Gastrocnemius medialis (tissue), 4 donors: ENCODE measurements at places on chromosomes 11 and 22. TPM values are rescaled to one million over a fixed set of nuclear protein-coding genes. Genes with fewer than 3 reads are reported as not detected.

- DNase-seq = no peak
Measured at GRCh38 chr11:79400717-79401330, 40.0 kb downstream of the TENM4 start.

The HTR3A gene
- total RNA-seq = not detected

GRCh38 chr11:14262271-14262846 is 96.6 kb downstream of the RRAS2 start:
- no peak for DNase-seq

The OOSP1 gene
- total RNA-seq = not detected

- DNase-seq = no peak
Measured at GRCh38 chr11:126638648-126639047, 283.2 kb downstream of the ST3GAL4 start.

The ANAPC15 gene
- 31.6 TPM for total RNA-seq

The NRXN2 gene
- total RNA-seq = 0.85 TPM

DNA sequence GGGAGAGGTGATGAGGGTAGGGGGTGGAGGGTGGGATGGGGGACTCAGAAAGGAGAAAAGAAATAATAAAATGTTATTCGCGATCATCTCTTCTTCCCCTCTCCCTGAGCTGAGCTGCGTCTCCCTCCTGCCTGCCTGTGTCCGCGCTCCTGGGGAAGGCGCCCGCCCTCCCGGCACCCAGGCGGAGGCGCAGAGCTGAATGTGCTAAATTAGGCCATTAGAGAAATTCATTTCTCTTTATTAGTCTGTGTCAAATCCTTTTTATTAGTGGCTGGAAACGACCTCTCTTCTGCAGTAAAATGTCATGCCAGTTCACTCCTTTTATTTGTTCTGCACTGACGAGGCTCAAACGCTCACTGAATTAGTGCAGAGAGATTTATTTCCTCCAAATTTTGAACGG is 116.1 kb downstream of the FEZ1 start:
- no peak for DNase-seq

GRCh38 chr11:95792200-95792599 is 1.9 kb downstream of the CEP57 start:
- DNase-seq = no peak

DNA sequence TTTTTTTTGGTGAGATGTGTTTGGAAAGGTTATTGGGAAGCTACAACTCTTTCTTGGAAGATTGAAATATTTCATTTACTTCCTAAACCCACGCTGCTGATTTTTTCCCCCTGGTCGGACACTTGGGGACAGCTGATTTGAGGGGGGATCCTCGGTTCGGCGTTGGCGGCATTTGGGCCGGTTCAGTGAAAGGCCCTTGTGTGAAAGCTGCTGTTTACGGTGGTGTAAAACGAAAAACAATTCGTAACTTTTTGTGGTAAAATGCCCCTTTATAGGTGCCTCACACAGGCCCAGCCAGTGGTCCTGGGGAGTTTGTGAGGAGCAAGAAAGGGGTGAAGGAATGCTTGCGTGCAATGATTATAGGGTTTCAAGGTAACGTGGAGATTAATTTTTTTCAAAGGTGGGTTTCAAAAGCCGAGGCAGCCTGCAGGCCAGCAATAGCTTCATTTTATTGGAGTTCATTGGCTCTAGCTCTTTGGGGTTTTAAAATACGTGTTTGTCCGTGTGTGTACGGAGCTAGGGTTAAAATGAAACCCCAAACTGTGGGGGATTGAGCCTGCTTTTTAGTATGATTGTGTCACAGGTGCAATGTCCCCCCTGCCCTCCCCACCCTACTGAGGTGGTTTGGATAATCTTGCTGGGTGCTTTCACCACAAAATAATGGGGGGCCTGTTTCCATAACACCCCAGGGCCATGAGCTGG is 77.2 kb upstream of the PPARA start:
- DNase-seq = no peak

The USH1C gene
- not detected for total RNA-seq

DNA sequence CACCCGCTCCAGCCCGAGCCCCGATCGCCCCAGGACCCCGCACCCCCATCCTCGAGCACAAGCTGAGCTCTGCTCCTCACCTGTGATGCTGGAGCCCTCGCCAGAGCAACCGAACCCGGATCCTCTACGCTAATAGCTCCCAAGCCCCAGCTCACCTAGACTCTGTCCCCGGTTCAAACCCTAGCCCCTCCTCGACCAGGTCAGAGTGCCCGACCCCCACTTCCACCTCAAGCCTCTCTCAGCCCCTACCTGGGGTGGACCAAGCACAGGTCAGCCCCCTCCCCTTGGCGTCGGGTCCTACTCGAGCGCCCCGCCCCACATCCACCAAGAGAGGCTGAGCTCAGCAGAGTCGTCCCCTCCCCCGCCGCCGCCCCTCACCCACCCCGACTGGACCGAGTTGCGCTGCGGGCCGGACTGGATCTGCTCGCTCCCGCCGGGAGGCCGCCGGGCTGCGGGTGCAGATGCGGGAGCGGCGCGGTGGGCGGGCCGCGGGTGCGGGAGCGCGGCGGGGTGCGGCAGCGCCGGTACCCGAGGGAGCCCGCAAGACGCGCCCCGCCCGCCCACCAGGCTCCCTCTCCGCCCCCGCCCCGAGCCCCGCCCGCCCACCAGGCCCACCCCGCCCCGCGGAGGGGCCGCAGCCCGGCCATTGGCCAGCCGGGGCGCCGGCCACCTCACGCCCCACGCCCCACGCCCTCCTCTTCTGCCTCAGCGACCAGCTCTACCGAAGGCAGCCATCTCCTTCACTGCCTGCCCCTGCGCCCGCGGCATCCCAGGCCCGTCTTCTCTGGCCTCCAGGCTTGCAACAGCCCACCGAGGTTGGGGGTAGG is 577 bp upstream of the DKK3 start:
- no peak for DNase-seq

- DNase-seq = peak; percentile 73
Measured at GRCh38 chr11:118109231-118109630, 22.5 kb upstream of the SMIM35 start.

The IGLL1 gene
- total RNA-seq = not detected

GRCh38 chr11:24286238-24286637 is 210.6 kb upstream of the LUZP2 start:
- DNase-seq = no peak

DNA sequence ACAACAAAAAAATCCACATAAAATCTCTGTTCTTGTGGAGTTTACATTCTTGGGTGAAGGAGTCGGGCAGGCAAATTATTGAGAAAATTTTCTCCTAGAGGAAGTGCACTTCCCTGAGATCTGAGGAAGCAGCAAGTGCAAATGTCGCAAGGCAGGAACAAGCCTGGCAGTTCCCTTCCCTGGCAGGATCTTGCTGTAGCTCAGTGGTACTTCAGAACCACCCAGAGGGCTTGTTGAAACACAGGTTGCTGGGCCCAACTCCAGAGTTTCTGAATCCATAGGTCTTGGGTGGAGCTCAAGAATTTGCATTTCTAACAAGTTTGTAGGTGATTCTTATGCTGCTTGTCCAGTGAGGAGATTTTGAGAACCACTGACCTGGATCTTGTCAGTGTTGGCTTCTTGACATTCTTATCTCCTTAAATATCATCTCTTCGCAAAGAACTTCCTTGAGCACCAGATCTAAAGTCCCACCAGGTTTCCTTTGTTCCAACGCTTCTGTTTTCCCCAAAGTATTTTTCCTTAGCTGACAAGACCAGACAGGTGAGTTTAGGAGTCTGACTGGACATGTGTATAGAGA is 9.6 kb downstream of the QSER1 start:
- DNase-seq = no peak

The CNGA4 gene
- not detected for total RNA-seq

- DNase-seq = no peak
Measured at GRCh38 chr11:34798985-34799384, 117.2 kb downstream of the APIP start.

The ARHGEF17 gene
- 16.9 TPM for total RNA-seq

The PKP3 gene
- total RNA-seq = not detected

GRCh38 chr22:32555581-32555980 is 81.0 kb downstream of the FBXO7 start:
- no peak for DNase-seq

The SEC14L6 gene
- total RNA-seq = not detected

GRCh38 chr11:45290586-45290985 is 4.4 kb upstream of the SYT13 start:
- DNase-seq = no peak

GRCh38 chr22:49491726-49492125 is 335.9 kb downstream of the BRD1 start:
- DNase-seq = no peak

The FHIP1B gene
- 23.9 TPM for total RNA-seq

DNA sequence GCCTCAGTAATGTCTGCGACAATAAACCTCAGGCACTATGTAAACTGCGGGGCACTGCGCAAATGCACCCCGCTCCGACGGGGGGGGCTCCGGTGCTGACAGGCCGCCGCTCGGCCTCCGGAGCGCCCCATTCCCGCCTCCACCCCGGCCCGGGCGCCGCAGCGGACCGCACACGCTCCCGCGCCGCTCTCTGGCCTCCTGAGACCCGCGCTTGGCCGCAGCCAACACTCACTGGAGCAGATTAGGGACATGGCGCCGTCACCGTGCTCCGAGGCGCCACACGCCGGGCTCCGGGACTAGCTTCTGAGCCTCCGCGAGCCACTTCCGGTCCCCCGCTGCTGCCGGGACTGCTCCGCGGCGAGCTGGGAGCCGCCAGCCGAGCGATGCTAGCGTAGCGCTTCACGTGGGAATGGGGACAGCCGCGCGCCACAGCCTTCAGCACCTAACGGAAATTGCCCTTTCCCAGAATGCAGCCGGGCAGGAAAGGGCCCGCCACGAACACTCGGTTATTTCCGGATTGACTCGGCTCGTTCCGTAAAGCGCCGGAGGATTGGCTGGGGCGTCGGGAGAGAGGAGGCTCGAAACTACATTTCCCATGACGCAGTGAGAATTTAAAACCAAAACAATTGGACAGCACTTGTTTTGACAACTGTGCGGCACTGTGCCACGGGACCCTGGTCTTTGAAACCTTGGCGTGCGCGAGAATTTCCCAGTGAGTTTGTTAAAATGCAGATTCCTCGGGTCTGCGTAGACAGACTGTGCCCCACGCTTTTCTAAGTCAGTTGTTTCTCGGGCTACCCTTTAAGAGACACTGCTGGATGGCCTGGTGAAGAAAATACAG is at the start of gene PRPF19:
PRPF19 (minus strand) TSS at position 454 of the 841 bp plus-strand sequence; CDS start at position 251, 203 bp downstream.
- peak; percentile 97 for DNase-seq

- DNase-seq = no peak
Measured at GRCh38 chr22:46596819-46597218, 23.4 kb upstream of the GRAMD4 start.

DNA sequence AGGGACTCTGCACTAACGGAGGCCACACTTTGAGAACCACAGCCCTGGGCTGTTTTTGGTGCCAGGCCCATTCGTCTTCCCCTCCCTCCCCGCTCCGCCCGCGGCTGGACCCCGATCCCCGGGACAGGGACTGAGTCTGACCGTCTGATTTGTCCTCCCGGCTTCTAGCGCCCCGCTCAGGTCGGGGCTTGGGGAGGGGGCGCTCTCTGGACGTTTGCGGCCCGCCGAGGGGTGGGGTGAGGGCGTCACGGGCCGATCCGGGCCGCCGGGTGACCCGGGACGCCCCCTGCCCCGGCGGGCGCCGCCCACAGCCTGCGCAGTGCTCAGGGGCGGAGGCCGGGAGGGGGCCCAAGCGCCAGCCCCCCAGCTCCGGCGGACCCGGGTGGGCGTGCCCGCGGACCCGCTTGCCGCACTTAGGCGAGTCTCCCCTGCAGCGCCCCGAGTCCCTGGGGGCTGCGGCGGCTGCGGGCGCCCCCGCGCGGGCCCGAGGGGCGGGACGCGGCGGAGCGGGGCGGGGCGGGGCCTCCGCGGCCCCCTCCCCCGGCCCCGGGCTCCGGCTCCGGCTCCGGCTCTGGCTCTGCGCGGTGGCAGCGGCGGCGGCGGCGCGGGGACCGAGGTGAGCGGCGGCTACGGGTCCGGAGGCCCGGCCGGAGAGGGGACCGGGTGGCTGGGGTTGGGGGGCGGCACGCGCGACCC is 33.7 kb upstream of the PRR5 start:
- no peak for DNase-seq

The OR6A2 gene
- not detected for total RNA-seq

DNA sequence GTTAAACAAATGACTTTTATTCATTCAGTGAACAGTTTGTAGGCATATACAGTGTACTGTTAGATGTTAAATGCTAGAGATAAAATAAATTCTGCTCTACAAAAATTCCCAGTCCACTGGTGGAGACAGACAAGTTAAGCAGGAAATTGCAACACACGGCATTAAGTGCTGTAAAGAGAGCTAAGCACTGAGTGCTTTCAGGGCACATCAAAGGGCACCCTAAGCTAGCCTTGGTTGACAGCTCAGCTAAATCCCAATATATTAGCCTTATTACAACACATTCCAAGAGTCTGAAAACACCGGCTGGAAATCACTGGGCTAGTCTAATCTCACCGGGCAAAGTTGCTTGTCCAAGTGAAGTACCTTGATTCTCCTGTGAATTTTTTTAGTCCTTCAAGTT is 55.1 kb downstream of the NOX4 start:
- DNase-seq = peak; percentile 19

- DNase-seq = no peak
Measured at GRCh38 chr11:47856186-47856585, 8.0 kb upstream of the NUP160 start.

GRCh38 chr11:33151399-33151798 is 9.9 kb downstream of the CSTF3 start:
- no peak for DNase-seq

DNA sequence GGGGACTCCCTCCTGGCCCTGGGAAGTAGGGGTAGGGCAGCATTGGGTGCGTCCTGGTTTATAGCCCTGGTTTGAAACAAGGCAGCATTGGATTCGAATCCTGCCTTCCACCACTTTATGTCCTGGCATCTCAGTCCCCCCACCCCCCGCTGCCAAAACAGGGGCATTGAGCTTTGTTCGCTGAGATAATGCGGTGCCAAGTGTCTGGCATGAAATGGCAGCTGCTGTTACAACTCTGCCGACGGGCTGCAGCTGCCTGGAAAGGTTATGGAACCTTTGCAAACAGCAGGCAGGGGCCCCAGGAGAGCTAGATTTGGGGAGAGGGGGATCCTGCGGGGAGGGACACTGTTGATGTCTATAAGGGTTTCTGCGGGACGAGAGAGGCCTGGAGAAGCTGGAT is 1.9 kb downstream of the TST start:
- no peak for DNase-seq

DNA sequence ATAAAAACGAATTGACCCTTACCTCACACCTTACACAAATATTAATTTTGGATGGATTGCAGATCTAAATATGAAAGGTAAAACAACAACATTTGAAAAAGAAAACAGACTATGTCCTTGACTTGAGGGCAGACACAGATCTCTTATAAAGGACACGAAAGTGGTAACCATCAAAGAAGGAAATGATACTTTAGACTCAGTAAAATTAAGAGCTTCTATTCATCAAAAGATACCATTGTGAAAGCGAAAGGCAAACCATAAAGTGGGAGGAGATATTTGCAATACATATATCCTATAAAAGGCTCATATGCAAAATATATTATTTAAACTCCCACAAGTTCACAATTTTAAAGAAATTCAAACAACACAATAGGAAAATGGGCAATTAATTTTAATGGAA is 5.0 kb downstream of the HEPACAM start:
- no peak for DNase-seq

The SPDYC gene
- not detected for total RNA-seq

- DNase-seq = no peak
Measured at GRCh38 chr11:4890279-4890678, 8.6 kb downstream of the OR51T1 start.
